Ascending aorta (tissue), 2 donors: ENCODE measurements at places on chromosomes 1 and 21. TPM values are rescaled to one million over a fixed set of nuclear protein-coding genes. Genes with fewer than 3 reads are reported as not detected.

Gene ADAMTS1
- total RNA-seq, result 672 TPM

Gene PALMD
- 34.4 TPM for total RNA-seq

GRCh38 chr21:42550817-42551216 is 37.2 kb downstream of the SLC37A1 start:
- DNase-seq, result no peak

DNA sequence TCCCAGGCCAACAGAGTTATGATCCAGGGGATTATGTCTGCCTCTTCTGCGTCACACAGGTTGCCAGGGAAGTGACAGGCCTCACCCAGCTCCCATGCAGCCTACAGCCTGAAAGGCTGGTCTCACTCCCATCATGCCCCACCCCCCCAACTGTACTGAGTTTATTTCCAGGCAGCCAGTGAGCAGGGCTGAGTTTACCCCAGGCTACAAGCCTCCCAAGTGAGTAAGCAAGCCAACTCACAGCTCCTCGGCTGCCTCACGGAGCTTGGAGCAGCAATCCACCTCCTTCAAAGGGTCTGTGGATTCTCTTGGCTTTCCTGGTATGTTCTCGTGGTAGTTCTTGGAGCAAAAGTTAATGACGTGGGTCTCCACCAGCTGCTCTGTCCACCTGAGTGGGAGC is 1147.6 kb upstream of the ADGRL4 start:
- DNase-seq, result no peak

- no peak for DNase-seq
Measured at GRCh38 chr1:211420389-211420788, 71.6 kb downstream of the RD3 start.
